ENCODE measurements at places on chromosomes 6 and 20. TPM values are rescaled to one million over a fixed set of nuclear protein-coding genes. Genes with fewer than 3 reads are reported as not detected.

GRCh38 chr6:84057908-84058307 lies 24.3 kb downstream of the MRAP2 start:
- H3K4me3 ChIP-seq: no peak overlapping the region
- DNase-seq: no peak
- H3K27ac ChIP-seq: no peak overlapping the region
- H3K27me3 ChIP-seq: no peaks in the 10 kb centered on the region
- H3K36me3 ChIP-seq: no peaks in the 10 kb centered on the region

Gene SOBP
- total RNA-seq: 1.6 TPM

DNA sequence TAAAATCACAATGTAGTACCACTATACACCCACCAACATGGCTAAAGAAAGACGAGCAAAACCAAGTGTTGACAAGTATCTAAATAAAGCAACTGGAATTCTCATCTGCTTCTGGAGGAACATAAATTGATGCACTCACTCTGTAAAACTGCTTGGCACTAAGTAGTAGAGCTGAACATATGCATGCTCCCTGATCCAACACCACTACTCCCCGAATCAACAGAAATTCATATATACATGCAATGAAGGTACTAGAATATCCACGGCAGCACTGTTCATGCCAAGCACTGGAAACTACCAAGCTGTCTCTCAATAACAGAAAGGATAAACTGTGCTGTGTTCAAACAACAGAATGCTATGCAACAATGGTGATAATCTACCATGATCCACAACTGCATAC lies 219.5 kb upstream of the RIN2 start:
- H3K36me3 ChIP-seq: no peaks in the 10 kb centered on the region
- H3K4me3 ChIP-seq: no peak overlapping the region
- no peak for DNase-seq
- H3K27me3 ChIP-seq: no peaks in the 10 kb centered on the region
- H3K4me1 ChIP-seq: no peaks in the 10 kb centered on the region

DNA sequence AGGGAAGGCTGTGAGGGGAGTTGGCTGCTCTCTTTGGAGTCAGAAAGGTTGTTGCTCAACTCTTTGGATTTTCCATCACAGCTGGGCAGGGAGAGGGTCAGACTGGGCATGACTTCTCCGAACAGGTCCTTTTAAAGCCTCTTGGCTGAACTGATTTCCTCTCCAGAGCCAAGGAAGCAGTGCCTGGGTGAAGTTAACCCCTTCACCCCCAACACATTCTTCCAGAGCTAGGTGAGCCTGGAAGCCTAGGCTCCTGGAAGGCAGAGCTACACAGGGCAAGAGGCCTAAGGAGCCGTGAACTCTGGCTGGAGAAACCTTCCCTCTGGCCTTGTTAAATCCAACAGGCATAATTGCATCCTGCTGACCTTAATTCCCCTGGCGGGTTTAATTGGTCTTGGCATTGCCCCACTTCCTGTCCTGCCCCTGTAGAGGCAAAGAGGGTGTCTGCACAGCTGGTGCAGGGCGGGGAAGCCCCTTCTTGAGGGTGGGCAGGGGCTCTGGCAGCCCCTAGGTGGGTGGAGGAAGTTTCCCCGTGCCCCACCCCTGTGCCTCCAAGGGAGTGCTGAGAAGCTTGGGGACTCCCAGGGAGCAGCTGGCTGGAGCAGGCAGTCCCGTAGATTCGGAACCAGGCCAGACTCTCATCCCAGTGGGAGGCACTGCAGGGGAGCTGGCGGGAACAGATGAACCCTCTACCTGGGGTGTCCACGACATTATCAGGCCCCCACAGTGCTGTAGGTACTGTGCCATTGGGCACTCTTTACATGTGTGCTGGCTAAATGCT lies 3.6 kb upstream of the MYLK2 start:
- DNase-seq: no peak
- H3K4me3 ChIP-seq: no peak overlapping the region
- no peaks in the 10 kb centered on the region for H3K27me3 ChIP-seq
- no peak overlapping the region for H3K27ac ChIP-seq
- H3K36me3 ChIP-seq: no peaks in the 10 kb centered on the region

DNA sequence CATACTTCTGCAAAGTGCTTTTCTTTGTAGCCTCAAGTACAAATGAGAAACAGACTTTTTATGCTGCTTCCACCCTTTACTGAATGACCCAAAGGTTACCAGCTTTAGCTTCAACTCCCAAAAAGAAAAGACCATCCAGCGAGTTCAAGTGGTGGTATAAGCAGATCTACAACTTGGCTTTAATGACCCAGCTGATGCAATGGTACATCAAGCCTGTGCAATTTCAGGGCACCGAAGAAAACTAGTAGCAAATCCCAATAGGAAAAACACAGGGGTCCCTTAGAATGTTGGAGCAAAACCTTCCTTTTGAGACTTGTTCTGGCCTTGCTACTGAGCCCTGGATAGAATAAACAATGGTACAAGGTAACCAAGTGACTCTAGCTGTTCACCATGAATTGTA lies 33.8 kb downstream of the STX7 start:
- H3K36me3 ChIP-seq: no peaks in the 10 kb centered on the region
- H3K27ac ChIP-seq: no peak overlapping the region
- no peaks in the 10 kb centered on the region for H3K4me1 ChIP-seq
- no peak for DNase-seq

- H3K4me1 ChIP-seq: no peaks in the 10 kb centered on the region
- no peak overlapping the region for H3K4me3 ChIP-seq
- DNase-seq: no peak
- no peak overlapping the region for H3K27ac ChIP-seq
Observed at GRCh38 chr6:169386411-169387057, 132.9 kb upstream of the THBS2 start.

- H3K4me3 ChIP-seq: no peak overlapping the region
- no peaks in the 10 kb centered on the region for H3K27me3 ChIP-seq
- H3K4me1 ChIP-seq: no peaks in the 10 kb centered on the region
- no peaks in the 10 kb centered on the region for H3K36me3 ChIP-seq
Observed at GRCh38 chr6:79868098-79868722, 79.1 kb downstream of the ELOVL4 start.

- no peak overlapping the region for H3K4me3 ChIP-seq
- no peaks in the 10 kb centered on the region for H3K27me3 ChIP-seq
- no peaks in the 10 kb centered on the region for H3K4me1 ChIP-seq
- no peak for DNase-seq
Observed at GRCh38 chr20:49028684-49029083, 17.4 kb upstream of the CSE1L start.

- no peaks in the 10 kb centered on the region for H3K4me1 ChIP-seq
- no peak overlapping the region for H3K4me3 ChIP-seq
- H3K36me3 ChIP-seq: peaks cover 10% of the 10 kb centered on the region
- DNase-seq: no peak
- no peaks in the 10 kb centered on the region for H3K27me3 ChIP-seq
Observed at GRCh38 chr6:166419286-166419685, 36.5 kb upstream of the MPC1 start.

Gene MYH7B
- 2.0 TPM for total RNA-seq

Gene BPIFB1
- total RNA-seq: not detected

Gene GSTA2
- 75.8 TPM for total RNA-seq

DNA sequence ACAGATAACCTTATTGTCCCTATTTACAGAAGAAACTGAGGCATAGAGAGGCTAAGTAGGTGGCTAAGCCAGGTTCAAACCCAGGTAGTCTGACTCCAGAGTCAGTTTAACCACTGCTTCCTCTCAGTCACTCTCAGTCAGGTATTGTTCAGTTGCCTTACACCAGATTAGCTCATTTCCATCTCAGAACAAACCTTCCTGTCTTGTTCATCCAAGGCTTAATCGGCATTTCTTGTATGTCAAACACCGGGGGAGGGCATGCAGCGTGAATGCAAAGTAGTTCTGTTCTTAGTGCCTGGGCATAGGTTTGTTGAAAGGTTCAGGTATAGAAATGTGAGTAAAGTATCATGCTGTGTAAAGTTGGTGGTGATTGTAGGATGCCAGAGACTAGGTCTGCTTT lies 51.7 kb downstream of the CTNNBL1 start:
- H3K27ac ChIP-seq: no peak overlapping the region
- H3K4me1 ChIP-seq: no peaks in the 10 kb centered on the region
- DNase-seq: no peak
- no peaks in the 10 kb centered on the region for H3K36me3 ChIP-seq
- no peak overlapping the region for H3K4me3 ChIP-seq

GRCh38 chr20:45293041-45294002 lies 13.3 kb upstream of the RBPJL start:
- no peaks in the 10 kb centered on the region for H3K4me1 ChIP-seq
- no peak overlapping the region for H3K27ac ChIP-seq
- H3K4me3 ChIP-seq: peak overlapping the region; percentile 47
- H3K36me3 ChIP-seq: no peaks in the 10 kb centered on the region

GRCh38 chr20:33971147-33971975 lies 22.4 kb upstream of the RALY start:
- no peak overlapping the region for H3K27ac ChIP-seq
- no peaks in the 10 kb centered on the region for H3K4me1 ChIP-seq
- DNase-seq: no peak

DNA sequence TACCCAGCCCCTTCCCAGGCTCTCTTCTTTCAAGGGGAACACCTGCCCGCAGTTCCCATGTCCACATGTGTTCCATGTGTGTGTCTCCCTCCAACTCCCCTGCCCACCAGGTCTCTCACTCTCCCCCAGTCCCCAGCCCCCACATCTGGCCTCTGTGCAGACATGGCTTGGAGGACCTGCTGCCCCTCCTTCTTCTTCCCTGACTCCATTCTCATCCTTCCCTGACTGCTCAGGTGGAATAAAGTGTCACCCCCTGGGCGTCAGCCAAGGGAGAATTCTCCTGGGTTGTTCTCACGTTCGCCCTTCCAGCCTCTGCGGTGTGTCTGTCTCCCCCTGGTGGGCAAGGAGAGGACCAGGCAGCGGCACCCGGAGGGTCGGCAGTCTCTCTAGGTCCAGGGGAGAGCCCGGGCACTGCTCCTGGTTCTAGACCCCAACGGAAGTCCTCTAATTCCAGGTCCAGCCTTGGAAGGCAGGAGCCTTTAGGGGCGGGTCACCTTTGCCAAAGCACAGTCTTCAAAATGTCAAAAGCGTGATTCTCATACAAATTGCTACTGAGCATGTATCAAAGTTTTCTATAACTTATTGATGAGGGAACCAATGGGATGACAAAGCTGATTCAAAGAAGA lies 50.5 kb downstream of the EBF4 start:
- H3K36me3 ChIP-seq: no peaks in the 10 kb centered on the region
- H3K27me3 ChIP-seq: no peaks in the 10 kb centered on the region
- H3K4me1 ChIP-seq: peaks cover 5% of the 10 kb centered on the region
- DNase-seq: peak; percentile 76

- no peaks in the 10 kb centered on the region for H3K27me3 ChIP-seq
- no peaks in the 10 kb centered on the region for H3K4me1 ChIP-seq
- no peaks in the 10 kb centered on the region for H3K36me3 ChIP-seq
Observed at GRCh38 chr6:19410481-19410880, 426.7 kb upstream of the ID4 start.

- DNase-seq: no peak
- no peaks in the 10 kb centered on the region for H3K27me3 ChIP-seq
- no peaks in the 10 kb centered on the region for H3K36me3 ChIP-seq
- H3K4me1 ChIP-seq: no peaks in the 10 kb centered on the region
- no peak overlapping the region for H3K4me3 ChIP-seq
Observed at GRCh38 chr6:114063956-114064355, 93.0 kb upstream of the HDAC2 start.

GRCh38 chr6:168626046-168626602 lies 185.1 kb downstream of the SMOC2 start:
- no peaks in the 10 kb centered on the region for H3K36me3 ChIP-seq
- no peaks in the 10 kb centered on the region for H3K27me3 ChIP-seq
- H3K4me1 ChIP-seq: no peaks in the 10 kb centered on the region
- no peak overlapping the region for H3K27ac ChIP-seq
- DNase-seq: no peak

DNA sequence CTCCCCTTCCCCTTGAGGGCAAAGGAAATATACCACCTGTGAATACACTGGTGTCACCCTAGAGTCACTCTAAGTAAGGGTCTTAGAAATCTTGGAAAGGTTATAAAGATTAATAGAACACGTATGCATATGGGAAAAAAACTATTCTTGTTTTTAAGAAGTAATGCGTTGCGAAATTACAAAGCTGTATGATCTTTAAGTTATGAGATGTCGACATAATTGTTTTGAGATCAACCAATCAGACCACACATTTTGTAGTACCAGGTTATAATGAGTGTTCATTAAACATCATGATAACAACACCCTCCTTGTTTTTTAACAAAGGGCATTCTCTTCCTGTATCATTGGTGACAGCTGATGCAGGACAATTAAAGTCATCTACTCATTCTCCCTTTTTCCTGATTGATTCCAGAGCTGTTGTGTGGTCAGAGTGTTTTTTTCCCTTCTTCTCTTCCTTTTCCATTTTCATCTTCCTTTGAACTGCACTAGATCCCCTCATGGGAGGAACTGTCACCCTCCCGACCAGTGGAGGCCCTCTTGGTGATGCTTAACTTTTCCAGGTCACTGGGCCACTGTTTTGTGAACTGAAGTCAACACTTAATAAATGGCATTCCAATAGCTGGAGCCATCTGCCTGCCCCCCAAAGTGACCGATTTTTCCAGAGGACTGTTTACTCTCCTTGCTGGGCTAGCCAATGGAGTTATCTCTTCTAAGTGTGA lies 37.0 kb downstream of the PRDM1 start:
- no peak for DNase-seq
- no peaks in the 10 kb centered on the region for H3K27me3 ChIP-seq
- no peak overlapping the region for H3K27ac ChIP-seq
- no peaks in the 10 kb centered on the region for H3K36me3 ChIP-seq

- no peaks in the 10 kb centered on the region for H3K36me3 ChIP-seq
- no peak overlapping the region for H3K4me3 ChIP-seq
- DNase-seq: no peak
- no peak overlapping the region for H3K27ac ChIP-seq
Observed at GRCh38 chr6:109442393-109442924, 1.9 kb downstream of the SMPD2 start.
